Smooth muscle cell of the brain vasculature (primary cell): ENCODE measurements at places on chromosomes 2 and 18.
A peak's percentile ranks its signal among the peaks of the same experiment; 100 is the strongest.

GRCh38 chr2:75609937-75610508, 36.6 kb upstream of the MRPL19 start:
- no peak for DNase-seq

DNA sequence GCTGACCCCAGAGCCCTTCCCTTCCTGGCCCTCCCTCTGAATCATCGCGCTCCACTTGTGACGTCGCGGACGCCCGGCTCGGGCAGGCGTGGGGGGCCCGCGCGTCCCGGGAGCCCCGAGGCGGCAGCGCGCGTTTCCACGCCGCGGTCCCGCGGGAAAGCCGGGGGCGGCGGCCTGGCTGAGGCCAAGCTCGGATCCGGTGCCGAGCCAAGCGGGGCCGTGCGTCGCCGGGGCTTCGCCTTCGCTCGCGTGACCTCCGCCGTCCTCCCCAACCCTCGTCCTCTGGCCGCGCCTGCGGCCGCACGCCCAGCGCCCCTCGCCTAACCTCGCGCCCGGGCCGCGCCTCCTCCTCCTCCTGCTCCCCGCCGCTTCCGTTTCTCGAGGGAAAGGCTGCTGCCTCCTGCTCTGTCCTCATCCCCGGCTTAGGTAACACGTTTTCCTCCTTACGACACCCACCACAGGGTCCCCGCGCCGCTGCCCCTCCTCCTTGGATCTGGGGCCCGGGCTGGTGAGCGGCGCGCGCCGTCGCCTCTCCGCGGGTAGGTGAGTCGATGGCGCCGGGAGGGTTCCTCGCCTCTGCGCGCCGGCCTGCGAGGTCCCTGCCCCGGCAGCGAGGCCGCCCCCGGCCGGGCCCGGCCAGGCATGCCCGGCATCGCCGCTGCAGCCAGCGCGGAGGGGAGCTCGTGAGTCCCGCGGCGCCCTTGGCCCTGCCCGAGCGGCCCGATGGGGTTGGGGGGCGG, at the start of gene INPP1:
INPP1 (plus strand) TSS at position 54 of the 740 bp plus-strand sequence. CDS start 16,514 bp downstream, outside the sequence.
- no peak for DNase-seq

DNA sequence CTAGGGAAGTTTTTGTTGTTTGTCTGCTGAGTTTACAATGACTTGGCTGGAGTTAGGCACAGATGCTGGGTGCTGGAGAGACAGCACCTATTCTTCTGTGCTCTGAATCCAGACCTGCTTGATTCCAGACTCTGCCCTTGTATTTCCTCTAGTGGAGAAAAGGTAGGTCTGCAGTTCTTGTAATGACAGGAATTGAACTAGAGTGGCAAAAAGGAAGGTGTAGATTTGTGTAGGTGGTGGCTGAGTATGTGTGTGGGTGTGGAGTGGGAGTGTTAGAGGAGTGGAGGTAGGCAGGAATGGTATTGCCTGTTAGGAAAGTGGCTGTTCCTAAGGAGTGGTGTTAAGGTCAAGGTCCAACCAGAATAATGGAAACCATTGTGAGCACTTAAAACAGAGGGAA, 71.9 kb upstream of the LYPD6 start:
- DNase-seq, result no peak

DNA sequence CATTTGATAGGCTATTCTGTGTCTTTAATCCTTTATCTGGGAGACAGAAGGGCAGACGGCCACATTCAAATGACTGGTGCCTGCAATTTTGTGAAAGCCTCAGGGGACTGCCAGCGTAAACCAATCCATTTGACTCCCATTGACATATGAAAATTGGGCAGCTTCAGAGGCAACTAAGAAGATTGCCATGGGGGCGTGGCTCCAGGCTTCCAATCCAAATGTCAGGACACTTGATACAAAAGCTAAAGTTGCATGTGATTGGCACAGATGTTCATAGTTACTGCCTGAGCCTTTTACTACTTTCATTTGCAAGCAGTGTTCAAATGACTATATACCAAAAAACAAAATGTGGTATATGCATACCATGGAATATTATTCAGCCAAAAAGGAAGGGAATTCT, 42.0 kb downstream of the SPC25 start:
- no peak for DNase-seq

DNA sequence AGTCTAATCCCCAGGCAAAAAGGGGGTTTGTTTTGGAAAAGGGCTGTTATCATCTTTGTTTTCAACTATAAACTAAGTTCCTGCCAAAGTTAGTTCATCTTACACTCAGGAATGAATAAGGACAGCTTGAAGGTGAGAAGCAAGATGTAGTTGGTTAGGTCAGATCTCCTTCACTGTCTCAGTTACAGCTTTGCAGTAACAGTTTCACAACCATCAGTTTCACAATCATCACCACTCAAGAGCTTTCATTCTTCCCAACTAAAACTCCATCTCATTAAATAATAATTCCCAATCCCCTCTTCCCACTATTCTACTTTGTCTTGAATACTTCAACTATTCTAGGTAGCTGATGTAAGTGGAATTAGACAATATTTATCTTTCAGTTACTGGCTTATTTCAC, 200.9 kb downstream of the NYAP2 start:
- DNase-seq, result no peak

- no peak for DNase-seq
Observed at GRCh38 chr2:30348825-30349224, 98.2 kb upstream of the LCLAT1 start.

GRCh38 chr18:7482342-7482741, 84.8 kb upstream of the PTPRM start:
- DNase-seq, result no peak

DNA sequence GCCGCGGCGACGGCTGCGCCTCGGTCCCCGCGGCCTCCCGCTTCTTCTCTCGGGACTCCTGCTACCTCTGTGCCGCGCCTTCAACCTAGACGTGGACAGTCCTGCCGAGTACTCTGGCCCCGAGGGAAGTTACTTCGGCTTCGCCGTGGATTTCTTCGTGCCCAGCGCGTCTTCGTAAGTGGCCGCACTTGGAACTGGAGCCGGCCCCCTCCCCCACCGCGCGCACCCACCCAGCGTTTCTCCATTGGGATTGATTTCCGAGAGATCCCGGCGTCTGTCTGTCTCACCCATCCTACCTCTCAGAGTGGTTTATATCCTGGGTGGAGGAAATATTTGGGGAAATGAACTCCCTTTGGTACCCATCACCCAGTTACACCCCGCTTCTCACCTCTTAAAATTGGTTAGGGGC, 498 bp downstream of the ITGAV start:
- DNase-seq, result no peak

GRCh38 chr2:216657980-216658379, 24.8 kb downstream of the IGFBP2 start:
- no peak for DNase-seq

DNA sequence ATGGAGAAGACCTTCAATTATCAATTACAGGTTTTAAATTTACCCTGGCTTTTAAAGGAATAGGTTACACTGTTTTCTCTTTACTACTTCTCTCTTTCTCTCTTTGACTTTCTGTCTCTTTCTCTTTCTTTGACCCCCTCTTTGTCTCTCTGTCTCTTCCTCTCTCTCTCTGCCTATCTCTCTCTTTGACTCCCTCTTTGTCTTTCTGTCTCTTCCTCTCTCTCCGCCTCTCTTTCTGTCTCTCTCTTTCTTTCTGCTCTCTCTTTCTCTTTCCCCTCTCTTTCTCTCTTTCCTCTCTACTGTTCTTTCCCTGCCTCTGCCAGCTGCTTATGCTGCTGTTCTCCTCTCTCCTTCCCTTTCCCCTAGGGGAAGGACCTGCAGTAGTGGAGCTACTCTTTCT, 175.7 kb downstream of the MTCL1 start:
- DNase-seq, result no peak

GRCh38 chr2:141329964-141330363, 800.9 kb downstream of the LRP1B start:
- no peak for DNase-seq

DNA sequence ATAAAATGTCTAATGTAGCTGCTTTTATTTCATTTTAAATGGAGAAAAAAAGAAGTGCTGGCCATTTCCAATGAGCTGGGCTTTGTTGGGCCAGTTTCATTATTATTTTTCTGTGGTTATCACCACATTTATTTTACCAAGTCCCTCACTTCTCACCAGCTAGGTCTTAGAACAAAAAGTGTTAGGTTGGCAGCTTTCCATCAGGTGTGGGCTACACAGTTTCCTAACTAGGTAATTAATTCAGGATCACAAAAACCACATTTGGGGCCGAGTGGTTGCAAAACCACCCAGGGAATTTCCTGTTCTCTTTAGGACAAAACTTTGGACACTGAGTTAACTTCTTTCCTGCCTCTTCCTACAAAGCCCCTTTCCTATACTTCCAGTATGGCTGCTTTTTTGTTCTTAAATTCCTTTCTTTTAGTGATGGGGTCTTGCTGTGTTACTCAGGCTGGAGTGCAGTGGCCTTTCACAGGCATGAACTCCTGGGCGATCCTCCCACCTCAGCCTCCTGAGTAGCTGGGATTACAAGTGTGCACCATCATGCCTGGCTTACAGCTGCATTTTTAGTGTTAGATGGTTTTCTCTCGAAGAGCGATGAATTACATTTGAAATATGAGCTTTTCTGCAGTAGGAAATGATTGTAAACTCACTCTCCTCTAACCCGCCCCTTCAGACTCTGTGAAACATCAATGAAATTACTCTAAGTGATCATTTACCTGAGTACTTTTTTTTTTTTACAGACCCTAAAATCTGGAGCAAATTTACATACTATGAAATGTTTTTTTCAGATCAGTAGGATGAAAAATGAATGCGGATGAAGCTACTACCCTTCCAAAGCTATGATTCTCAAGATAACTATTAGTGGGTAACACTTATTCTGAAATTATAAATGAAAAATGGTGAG, 2.6 kb upstream of the ZFP36L2 start:
- DNase-seq, result no peak

DNA sequence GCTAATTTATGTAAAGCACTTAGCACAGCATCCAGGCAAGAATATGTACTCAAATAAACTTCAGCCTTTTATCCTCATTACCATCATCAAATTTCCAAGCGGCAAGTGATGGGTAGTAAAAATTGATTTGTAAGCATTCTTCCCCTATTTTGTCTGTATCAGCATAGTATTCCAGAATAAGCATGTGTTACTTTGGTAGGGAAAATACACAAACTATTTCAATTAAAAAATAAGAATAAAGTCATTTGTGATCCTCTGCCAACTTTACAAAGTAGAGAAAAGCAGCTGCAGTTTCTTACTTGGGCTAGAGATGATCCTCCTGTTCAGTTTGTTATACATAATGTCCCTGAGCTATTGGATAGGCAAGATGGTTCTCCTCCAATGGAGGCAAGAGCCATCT, 493.2 kb downstream of the ZEB2 start:
- DNase-seq, result no peak

- no peak for DNase-seq
Observed at GRCh38 chr2:170143045-170143717, 34.8 kb upstream of the MYO3B start.

DNA sequence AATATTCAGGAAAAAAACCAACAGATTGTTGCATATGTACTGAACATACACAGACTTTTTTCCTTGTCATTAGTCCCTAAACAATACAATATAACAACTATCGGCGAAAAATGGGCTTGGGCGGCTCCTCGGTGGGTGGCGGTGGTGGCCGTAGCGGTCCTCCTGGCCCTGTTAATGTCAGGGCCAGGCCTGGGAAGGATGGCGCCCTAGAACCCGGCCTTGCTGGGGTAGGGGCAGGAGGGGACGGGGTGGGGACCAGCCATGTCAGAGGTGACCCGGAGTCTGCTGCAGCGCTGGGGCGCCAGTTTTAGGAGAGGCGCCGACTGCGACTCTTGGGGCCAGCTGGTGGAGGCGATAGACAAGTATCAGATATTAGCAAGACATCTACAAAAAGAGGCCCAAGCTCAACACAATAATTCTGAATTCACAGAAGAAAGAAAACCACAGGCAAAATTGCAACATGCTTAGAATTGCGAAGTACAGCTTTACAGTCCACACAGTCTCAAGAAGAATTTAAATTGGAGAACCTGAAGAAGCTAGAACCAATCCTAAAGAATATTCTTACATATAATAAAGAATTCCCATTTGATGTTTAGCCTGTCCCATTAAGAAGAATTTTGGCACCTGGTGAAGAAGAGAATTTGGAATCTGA, 36.5 kb downstream of the ROCK2 start:
- DNase-seq, result no peak

- no peak for DNase-seq
Observed at GRCh38 chr18:58045242-58046092, 1.4 kb downstream of the NEDD4L start.

DNA sequence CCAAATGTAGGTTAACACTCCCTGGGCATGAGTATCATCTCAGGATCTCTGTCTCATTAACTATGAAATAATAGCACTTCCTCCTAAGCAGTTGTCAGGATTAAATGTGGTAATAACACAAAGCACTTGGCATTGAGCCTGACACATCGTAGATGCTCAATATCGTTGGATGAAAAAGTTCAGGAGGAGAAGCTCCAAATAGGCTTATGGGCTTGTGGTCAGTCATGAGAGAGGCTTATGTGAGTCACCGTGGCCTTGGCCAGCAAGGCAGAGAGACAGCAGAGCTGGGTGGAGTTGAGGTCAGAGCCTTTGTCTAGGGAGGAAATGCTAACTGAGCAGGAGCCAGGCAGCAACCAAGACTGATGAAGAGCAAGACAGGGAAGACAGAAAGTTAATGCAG, 68.3 kb upstream of the PPM1B start:
- DNase-seq, result peak; percentile 50

DNA sequence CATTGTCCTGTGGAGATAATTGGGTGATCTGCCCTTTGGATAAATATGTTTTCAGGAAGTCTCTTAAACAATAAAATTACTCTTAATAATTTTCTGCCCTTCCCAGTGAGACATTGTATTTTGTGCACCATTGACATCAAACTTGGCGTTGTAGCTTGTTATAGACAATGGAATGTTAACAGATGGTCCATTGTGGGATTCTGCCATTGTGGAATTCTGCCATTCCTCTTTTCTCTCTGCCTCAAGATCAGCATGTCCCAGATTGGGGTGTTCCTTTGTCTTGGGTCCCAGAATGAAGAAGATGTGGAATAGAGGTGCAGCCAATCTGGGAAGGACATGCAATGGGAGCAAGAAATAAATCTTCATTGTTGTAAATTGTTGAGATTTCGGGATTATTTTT, 15.1 kb upstream of the LDAH start:
- no peak for DNase-seq

GRCh38 chr2:191243154-191243553, 2.0 kb upstream of the MYO1B start:
- no peak for DNase-seq

- no peak for DNase-seq
Observed at GRCh38 chr18:3906116-3906750, 456.3 kb downstream of the TGIF1 start.

DNA sequence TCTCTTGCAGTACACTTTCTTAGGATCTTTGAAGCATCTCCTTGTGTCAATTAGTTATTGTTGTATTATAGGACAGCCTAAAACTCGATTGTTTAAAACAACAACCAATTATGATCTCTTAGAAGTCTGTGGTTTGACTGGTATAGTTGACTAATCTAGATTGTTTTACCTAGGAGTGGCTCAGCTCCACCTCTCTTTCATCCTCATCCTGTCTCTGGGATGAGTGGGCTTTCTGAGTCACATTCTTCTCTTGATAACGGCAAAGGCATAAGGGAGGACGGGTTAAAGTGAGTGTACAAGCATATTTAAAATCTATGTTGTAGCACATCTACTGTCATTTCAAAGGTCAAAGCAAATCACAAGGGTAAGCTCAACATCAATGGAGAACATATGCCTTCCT, 102.3 kb upstream of the GULP1 start:
- no peak for DNase-seq

GRCh38 chr2:168514692-168515091, 58.6 kb downstream of the CERS6 start:
- no peak for DNase-seq

- DNase-seq, result no peak
Observed at GRCh38 chr18:26432651-26433424, 115.5 kb downstream of the KCTD1 start.
